Activated T-helper 1 cell treated with anti-CD3 and anti-CD28 coated beads, Interleukin-12 subunit alpha, Interleukin-12 subunit beta, Interleukin-2, Interleukin-4 antibody, amounts not matched to agents 30 ng/mL and 10 ng/mL and 1 ng/mL, durations not matched to agents 14 hours and 24 hours and 36 hours (primary cell): ENCODE measurements at places on chromosomes 7 and 10. TPM values are rescaled to one million over a fixed set of nuclear protein-coding genes. Genes with fewer than 3 reads are reported as not detected.

GRCh38 chr7:141840708-141841107 lies 577 bp downstream of the PRSS37 start:
- H3K4me1 ChIP-seq: no peaks in the 10 kb centered on the region
- H3K27me3 ChIP-seq: peaks cover 6% of the 10 kb centered on the region
- H3K36me3 ChIP-seq: no peaks in the 10 kb centered on the region

Gene RPA3
- 106 and 110 TPM in 2 replicates for total RNA-seq

DNA sequence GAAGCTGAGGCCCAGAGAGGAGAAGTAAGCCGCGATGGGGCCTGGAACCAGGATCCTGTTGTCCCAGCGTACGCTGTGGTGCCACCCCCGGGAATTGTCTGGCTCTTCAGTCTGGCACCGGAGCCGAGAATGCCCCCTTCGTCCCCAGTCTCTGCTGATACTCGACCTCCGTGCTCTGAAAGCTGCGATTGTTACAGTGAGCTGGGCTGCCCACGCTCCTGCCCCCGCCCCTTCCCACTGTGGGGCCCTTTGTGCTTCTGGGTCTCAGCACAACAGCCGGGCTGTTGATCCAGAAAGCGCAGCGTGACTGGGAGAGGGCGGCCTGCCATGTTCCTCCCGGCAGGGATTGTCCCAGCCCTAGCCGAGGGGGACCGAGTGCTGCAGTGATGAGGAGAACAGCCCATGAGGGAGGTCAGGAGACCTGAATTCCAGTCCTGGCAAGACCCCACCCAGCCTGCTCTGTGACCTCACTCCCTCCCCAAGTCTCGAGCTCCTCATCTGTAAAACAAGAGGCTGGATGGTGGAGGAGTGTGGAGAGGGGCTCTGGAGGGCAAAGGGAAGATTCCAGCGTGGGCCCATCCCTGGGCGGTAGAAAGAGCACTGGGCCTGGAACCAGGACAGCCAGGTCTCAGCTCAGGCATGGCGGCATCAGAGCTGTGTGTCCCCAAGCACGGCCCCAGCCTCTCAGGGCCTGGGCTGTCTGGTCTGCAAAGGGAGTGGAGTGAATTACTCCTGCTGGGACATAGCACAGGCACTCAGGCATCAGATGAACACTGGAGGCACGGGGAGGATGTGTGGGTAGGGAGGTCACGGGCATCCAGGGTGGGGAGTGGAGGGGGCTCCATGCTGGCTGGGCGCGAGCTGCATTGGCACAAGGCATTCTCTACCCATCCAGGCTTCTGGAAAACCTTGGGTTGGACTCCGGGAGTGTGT lies 43.6 kb downstream of the TSPAN15 start:
- H3K27ac ChIP-seq: no peak overlapping the region
- no peaks in the 10 kb centered on the region for H3K36me3 ChIP-seq
- no peak for DNase-seq
- H3K27me3 ChIP-seq: no peaks in the 10 kb centered on the region

Gene RPEL1
- total RNA-seq: not detected in 2 replicates

DNA sequence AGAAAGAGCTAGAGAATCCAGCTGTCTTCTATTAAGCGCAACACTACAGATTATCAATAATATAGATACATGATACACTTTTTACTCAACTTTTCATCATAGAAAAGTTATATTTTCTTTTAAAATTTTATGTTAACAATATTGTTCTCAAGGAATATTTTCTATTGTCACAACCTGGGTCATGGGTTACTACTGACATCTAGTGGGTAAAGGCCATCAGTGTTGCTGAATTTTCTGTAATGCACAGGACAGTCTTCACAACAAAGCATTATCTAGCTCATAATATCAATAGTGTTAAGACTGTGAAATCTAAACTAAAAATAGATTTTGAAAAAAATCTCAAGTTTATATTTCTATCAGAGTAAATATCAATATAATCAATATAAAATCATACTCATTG lies 209.8 kb downstream of the ZNF33B start:
- H3K4me1 ChIP-seq: no peaks in the 10 kb centered on the region
- no peak overlapping the region for H3K4me3 ChIP-seq
- no peak for DNase-seq
- H3K36me3 ChIP-seq: no peaks in the 10 kb centered on the region
- no peaks in the 10 kb centered on the region for H3K27me3 ChIP-seq

DNA sequence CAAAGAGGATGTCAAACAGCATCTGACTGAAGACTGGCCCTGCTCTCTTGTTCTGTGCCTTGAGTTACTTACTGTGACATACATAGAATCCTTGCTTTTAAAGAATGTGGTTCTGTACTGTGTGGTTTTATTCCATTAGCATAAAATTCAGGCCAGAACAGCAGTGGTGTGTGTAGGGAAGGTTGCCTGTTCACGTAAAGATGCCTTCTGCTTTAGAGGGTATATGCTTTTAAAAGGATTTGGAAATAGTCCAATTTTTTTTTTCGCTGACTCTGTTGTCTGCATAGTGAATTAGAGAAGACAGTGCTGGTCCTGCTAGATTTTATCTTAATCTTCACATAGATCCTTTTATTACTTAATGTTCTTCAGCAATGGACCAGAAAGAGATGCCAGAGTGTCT lies 470.8 kb upstream of the SEMA3A start:
- H3K36me3 ChIP-seq: no peaks in the 10 kb centered on the region
- no peak overlapping the region for H3K27ac ChIP-seq
- peaks cover 3% of the 10 kb centered on the region for H3K27me3 ChIP-seq

DNA sequence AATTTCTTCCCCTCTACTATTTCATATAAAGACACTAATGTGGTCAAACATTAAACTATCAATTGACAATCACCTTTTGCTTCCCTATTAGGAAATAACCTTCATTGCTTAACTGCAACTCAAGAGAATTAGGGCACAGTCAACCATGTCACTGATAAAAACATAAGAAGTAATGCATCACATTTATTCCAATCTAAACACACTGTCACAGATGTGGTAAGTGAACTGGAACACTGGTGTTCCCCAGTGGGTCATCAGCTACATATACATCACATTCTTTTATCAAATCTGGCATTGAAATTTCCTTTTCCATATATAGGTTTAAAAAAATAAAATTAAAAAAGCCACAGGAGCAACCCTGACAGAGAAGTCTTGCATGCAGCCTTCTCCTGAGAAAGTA lies 3.7 kb downstream of the TRIL start:
- peaks cover 47% of the 10 kb centered on the region for H3K27me3 ChIP-seq
- no peak for DNase-seq
- no peak overlapping the region for H3K4me3 ChIP-seq
- H3K27ac ChIP-seq: no peak overlapping the region

Gene GCK
- 1.9 and 2.4 TPM in 2 replicates for total RNA-seq

Gene SAP25
- total RNA-seq: 9.1 and 11.2 TPM in 2 replicates

Gene ZCCHC24
- 0.52 and 0.59 TPM in 2 replicates for total RNA-seq

DNA sequence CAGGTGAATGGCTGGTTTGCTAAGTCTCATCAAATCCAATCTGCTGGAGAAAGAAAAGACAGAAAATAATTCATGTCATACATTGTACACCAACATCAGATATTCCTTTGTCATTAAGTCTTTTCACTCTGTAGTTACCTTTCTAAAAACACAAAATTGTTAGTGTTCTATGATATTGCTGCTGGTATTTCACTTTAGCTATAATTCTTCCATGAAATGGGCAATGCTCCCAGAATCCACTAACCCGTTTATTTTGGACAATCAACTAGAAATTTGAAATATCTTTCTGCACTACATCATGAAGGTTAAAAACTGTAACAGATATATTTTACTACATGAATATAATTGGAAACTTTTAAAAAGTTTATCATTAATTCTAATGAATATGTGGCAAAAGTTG lies 181.3 kb downstream of the C7orf25 start:
- no peaks in the 10 kb centered on the region for H3K4me1 ChIP-seq
- H3K27ac ChIP-seq: no peak overlapping the region
- no peak for DNase-seq
- peaks cover 2% of the 10 kb centered on the region for H3K27me3 ChIP-seq

Gene CHAT
- 0.54 and 0.83 TPM in 2 replicates for total RNA-seq

GRCh38 chr10:13395540-13395939 lies 47.4 kb upstream of the SEPHS1 start:
- H3K4me1 ChIP-seq: no peaks in the 10 kb centered on the region
- no peaks in the 10 kb centered on the region for H3K36me3 ChIP-seq
- no peak overlapping the region for H3K27ac ChIP-seq
- no peak for DNase-seq
- peaks cover 3% of the 10 kb centered on the region for H3K27me3 ChIP-seq

Gene FOXL3
- not detected in 2 replicates for total RNA-seq

DNA sequence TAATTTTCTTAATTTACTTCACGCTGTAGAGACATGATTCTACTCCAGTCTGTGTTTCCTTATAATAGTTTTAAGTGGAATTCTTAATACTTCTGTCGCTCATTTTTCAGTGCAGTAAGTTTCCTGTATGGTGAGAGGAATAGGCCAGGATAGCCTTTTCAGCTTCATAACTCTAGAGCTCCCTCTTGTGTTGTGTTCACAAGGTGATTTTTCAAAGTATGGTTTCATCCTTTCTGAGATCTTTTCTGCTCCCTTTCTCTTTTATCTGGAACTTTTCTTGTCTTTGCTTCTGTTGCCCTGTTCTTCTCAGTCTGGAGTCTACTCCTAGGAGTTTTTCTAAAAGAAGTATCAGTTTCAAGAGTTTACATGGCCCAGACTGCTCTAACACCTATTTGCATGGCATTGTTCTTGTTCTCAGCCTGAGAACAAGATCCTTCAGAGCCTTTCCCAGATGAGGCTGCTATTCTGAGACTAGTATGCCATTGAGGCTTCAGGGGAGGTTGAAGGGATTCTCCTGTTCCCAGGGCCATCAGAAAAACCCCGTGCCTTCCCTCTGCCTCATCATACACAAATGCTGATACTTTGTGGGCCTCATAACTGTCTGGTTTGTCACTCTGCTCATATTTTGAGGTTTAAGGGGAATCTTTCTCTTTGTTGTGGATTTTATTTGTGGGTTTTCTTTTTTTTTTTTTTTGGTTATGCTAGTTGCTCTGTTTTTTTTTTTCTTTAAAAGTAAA lies 21.8 kb downstream of the NET1 start:
- no peaks in the 10 kb centered on the region for H3K27me3 ChIP-seq
- no peak overlapping the region for H3K4me3 ChIP-seq
- peak overlapping the region; percentile 49 for H3K27ac ChIP-seq
- no peak for DNase-seq

Gene RHOBTB1
- total RNA-seq: not detected in 2 replicates

Gene KIAA1217
- total RNA-seq: 6.2 and 6.4 TPM in 2 replicates

Gene ZNF33A
- 15.5 and 17.2 TPM in 2 replicates for total RNA-seq

- H3K4me3 ChIP-seq: no peak overlapping the region
- H3K4me1 ChIP-seq: no peaks in the 10 kb centered on the region
- H3K27me3 ChIP-seq: no peaks in the 10 kb centered on the region
Observed at GRCh38 chr7:34124765-34125164, 219.4 kb downstream of the BMPER start.

Gene AASS
- total RNA-seq: 1.0 TPM in 2 replicates

DNA sequence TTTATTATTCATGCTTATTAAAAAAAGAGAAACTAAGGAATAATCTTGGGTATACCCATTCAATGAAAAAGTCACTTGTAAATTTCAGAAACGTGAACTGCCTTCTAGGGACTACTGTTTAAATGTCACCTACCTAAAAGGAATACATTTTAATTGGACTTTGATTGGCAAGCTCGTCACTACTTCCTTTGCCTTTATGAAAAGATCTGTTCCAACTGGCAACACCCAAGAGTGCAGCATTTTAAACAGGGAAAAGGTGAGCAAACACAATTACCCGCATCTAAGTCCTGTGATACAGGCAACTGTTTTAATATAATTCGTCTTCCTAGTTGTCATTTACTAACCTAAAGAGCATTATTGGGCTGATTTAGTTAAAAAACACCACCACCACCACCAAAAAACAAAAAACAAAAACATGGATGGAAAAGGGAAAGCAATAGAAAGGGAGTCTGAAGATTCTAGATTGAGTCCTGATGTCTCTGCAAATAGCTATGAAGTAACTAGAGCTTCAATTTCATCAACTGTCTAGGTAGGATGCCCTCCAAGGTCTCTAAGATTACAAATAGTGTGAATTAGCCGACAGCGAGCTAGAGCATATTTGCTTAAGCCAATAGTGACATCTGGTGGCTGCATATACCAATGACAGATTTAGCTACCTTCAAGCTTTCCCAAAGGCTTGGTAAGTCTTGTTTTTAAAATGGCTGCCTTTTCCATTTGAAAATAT lies 33.8 kb upstream of the ICA1 start:
- H3K4me3 ChIP-seq: no peak overlapping the region
- no peaks in the 10 kb centered on the region for H3K36me3 ChIP-seq
- DNase-seq: peak; percentile 8
- H3K27ac ChIP-seq: no peak overlapping the region
- H3K27me3 ChIP-seq: peaks cover 13% of the 10 kb centered on the region

- H3K4me1 ChIP-seq: peaks cover 20% of the 10 kb centered on the region
- no peak for DNase-seq
- peaks cover 12% of the 10 kb centered on the region for H3K27me3 ChIP-seq
- peaks cover 3% of the 10 kb centered on the region for H3K36me3 ChIP-seq
- no peak overlapping the region for H3K27ac ChIP-seq
Observed at GRCh38 chr7:129055861-129056464, 1.1 kb upstream of the TNPO3 start.

DNA sequence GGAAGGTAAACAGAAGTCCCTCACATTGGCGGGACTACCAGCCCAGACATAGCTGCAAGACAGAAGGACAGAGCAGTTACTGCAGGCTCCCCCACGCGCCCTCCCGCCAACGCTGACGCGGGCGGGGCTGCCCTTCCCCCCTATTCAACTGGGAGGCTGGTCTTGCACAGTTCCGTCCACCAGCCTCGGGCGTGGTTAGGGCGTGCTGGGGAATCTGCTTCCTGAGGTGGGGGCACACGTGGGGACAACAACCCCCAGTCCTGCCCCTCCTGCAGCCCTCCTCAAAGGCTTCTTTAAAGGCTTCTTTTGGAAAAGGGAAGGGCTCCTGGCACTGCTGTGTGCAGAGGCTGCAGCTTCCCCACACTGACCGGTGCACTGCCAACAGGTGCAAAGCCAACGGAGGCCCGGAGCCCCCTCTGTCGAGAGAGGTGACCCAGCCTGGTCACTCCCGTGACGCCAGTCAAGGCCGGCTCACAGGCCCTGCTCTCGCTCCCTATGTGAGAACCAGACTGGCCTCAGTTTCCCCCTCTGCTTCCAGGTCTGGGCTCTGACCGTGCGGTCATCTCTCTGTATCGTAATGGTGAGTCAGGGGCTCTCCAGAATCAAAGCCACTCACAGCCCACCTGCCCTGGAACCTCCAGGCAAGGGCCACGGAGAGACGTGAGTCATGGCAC lies 126.0 kb downstream of the EBF3 start:
- H3K27me3 ChIP-seq: no peaks in the 10 kb centered on the region
- DNase-seq: no peak
- H3K4me1 ChIP-seq: no peaks in the 10 kb centered on the region

Gene MDFIC
- 114 and 136 TPM in 2 replicates for total RNA-seq
